CD8-positive, alpha-beta T cell (primary cell): ENCODE measurements at places on chromosomes 7 and 10.
A peak's percentile ranks its signal among the peaks of the same experiment; 100 is the strongest.

DNA sequence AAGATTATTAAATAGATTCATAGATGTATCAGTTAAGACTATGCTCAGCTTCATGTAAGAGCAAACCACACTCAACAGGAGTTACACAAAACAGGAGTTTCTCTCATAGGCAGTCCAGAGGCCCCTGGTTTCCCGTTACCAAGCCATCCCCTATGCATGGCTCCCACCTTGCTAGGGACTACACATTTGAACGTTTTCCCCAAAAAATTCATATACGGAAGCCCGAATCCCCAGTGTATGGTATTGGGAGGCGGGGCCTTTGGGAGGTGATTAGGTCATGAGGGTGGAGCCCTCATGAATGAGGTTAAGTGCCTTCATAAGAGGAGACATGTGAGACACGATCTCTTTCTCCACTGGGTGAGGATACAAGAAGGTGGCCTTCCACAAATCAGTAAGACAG lies 29.1 kb downstream of the RSU1 start:
- DNase-seq = peak; percentile 61

- peak; percentile 77 for DNase-seq
These were observed 20.4 kb downstream of the GRID2IP start for GRCh38 chr7:6530626-6531491.

DNA sequence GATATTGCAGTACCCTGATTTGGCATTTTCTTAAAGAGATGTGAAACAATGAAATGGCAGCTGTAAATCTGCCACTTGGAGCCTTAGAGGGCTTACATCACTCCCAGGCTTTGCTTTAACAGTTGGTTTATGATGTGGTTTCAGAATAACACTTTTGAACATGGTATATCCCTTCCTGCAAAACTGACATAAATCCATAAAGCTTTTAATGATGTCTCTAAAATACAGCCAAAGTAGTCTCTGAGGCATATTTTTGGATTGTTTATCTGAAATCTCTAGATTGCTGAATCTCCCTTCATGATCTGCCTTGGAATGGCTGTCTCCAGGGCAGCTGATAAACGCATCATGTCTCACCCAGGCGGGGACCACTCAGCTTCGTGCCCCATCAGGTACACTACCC lies 377.8 kb upstream of the C7orf33 start:
- DNase-seq = no peak

DNA sequence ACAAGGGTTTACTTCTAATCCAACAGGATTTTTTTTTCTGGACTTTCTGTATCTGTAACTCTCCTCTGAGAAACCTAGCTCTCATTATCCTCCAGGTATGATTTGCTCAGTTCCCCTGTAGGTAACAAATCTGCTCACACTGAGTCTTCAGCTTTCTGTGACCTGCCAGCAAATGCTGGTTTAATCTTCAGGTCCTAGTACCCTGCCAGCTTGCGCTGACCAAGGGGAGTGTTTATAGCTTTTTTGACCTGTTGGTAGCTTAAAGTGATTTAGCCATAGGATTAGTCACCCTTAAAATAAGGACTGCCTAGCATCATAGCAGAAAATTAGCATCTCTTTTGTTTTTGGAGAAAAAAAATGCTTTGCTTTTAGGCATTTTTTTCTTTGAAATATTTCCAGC lies 22.4 kb downstream of the SND1 start:
- no peak for DNase-seq
